Osteocyte (in vitro differentiated cells): ENCODE measurements at places on chromosomes 11 and 22.

- no peak for DNase-seq
These were observed 23.8 kb downstream of the LRP4 start for GRCh38 chr11:46894506-46894905.

DNA sequence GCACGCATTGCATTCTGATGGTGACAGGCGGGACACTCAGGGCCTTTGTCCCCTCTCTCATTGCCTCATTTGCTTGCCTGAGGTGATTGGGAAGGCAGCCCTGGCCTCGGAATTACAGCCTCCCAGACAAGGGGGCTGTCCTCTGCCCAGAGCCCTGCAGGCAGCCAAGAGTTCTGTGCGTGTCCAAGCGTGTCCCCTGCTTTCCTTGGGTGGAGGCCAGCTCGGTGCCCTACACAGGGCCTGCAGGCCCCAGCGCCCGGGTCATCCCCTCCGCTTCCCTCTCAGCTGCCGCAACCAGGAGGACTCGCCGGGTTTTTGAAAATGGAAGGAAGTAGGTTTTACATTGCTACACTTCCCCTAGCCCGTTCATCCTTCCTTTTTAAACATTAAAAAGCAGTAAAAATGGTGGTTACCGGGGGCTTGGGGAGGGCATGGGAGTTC lies 1.9 kb downstream of the GRAMD4 start:
- DNase-seq: no peak

DNA sequence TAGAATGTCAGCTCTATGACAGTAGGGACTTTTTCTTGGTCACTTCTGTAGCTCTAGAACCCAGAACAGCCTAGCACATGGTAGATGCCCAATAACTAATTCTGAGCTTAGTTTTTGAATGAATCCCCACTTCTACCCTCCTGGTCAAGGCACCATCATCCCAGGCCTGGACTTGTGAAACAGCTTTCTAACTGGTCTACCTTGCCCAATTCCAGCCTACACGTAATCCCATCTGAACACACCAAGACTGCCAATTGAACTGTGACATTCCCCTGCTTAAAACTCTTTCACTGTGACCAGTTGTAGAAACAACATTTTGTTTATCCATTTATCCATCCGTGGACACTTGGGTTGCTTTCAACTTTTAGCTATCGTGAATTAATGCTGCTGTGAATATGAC lies 6.1 kb upstream of the FOLR3 start:
- DNase-seq: no peak

GRCh38 chr11:134542401-134543165 lies 130.5 kb upstream of the B3GAT1 start:
- DNase-seq: peak; percentile 79

DNA sequence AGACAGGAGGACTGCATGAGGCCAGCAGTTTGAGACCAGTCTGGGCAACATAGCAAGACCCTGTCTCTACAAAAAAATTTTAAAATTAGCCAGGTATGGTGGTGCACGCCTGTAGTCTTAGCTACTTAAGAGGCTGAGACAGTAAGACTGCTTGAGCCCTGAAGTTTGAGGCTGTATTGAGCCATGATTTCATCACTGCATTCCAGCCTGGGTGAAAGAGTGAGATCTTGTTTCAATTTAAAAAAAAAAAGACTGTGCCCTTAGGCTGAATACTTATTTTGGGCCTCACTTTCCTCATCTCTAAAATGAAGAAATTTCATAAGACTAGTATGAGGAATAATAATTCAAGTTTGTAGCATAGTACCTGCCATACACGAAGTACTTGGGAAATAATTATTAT lies 6.9 kb downstream of the AQP11 start:
- no peak for DNase-seq
